ENCODE measurements at places on chromosomes 2 and 18.

GRCh38 chr2:204019572-204020501 lies 83.3 kb downstream of the ICOS start:
- DNase-seq = peak; percentile 14

- no peak for DNase-seq
These were observed 59.2 kb downstream of the GYPC start for GRCh38 chr2:126715111-126715510.

DNA sequence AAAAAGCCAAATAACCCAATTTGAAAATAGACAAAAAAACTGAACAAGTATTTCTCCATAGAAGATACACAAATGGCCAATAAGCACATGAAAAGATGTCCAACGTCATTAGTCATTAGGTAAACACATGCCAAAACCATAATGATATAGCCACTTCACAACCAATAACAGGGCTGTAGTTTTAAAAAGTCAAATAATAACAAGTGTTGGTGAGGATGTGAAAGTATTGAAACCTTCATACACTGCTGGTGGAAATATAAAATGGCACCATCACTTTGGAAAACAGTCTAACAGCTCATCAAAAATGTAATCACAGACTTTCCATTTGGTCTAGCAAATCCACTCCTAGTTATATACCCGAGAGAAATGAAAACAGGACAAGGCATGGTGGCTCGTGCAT lies 144.2 kb upstream of the CYP1B1 start:
- no peak for DNase-seq

DNA sequence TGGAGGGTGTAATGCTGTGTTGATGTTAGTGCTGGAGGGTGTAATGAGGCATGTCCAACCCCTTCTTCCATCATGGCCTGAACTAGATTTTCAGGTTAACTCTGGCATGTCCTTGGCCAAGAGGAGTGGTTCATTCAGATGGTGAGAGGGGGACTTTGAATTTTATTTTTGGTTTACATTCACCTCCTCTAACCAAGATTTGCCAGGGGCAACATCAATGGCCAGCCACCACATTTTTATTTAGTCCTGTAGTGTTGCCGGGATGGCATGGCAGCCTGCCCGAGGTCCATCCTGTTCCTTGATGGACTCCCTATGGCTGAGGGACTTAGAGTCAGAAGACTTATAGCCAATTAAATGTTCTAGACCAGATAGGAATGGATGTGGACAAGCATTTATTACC lies 484.6 kb upstream of the HS6ST1 start:
- no peak for DNase-seq

DNA sequence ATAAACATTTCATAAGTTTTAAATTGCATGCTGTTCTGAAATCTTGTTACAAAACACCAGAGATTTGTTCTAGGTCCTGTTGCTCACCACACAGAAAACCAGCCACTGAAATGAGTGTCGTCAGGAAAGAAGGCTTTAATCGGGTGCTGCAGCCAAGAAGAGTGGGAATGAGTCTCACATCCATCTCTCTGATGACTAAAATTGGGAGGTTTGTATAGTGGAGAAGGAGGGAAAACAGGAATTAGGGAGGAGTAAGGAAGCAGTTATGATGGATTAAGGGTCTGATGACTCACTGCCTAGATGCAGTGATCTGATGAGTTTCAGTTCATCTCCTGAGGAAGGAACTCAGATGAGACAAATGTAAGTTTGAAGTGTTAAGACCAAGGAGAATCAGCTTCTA lies 42.1 kb upstream of the GPR39 start:
- no peak for DNase-seq

DNA sequence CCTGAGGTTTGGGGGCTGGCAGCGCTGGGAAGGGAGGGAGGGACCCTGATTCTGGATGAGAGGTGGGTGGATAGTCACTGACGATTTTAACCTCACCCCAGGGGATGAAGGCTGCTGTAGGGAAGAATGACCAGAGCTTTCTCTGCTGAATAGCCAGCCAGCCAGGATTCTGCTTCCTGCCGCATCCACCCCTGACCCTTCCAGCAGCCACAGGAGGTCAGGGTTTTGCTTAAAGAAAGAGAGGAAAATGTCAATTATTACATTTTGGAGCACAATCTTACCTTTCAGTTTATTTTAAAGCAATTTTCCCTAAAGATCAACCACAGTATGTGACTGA lies 217.7 kb downstream of the GBX2 start:
- no peak for DNase-seq

DNA sequence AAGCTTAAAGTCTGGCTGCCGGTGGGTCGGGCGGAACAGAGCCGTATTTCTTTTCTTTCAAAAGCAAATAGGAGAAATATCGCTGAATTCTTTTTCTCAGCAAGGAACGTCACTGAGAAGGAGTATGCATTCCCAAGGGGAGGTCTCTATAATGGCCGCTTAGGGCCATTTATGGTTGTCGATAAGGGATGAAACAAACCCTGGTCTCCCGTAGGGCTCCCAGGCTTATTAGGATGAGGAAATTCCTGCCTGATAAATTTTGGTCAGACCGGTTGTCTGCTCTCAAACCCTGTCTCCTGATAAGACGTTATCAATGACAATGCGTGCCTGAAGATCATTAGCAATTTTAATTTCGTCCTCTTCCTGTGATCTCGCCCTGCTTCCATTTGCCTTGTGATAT lies 227.7 kb upstream of the ZEB2 start:
- no peak for DNase-seq

DNA sequence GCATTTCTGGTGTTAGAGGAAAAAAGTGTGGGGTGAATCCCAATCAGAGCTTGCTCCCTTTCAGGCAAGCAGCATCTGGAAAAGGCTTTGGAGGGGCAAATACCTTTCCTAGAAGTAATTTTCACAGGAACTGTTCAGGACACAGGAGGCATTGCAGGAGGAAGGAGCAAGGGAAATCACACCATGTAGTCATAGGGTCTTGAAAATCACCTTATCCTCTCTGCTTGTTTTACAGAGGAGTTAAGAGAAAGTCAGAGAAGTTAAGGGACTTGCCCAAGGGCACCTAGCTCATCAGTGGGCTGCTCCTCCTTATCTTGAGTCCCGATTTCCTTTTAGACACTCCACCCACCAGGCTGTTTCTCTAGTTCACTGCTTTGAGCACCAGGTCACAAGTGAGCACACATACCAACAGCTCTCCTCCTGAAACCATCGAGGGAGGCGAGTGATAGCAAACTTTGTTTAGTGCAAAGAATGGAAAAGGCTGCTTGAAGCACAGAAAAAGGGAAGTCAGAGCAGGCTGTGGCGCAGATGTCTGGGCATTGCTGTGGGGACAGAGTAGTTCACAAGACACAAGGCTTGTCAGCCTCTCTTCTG lies 89.2 kb upstream of the CXCR4 start:
- no peak for DNase-seq

DNA sequence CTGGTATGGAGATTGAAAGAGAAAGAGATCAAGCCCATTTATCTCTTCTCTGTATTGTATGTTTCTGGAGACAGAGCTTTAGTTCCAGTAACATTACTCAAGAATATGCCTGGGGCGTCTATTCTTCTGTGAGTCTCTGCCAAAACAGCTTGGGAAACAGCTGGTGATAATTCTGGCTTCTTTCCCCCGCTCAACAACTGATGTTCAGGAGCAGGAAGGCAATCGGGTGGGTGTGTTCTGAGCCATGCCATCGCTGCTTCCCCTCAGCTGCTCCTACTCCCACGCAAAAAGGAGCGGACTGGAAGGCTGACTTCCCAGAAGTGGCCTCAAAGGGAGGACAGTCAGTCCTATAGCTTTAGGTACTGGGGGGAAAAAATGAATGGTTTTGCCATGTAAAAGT lies 695.1 kb downstream of the PLCL1 start:
- no peak for DNase-seq

GRCh38 chr2:140344838-140345237 lies 1564.6 kb upstream of the NXPH2 start:
- DNase-seq = no peak

DNA sequence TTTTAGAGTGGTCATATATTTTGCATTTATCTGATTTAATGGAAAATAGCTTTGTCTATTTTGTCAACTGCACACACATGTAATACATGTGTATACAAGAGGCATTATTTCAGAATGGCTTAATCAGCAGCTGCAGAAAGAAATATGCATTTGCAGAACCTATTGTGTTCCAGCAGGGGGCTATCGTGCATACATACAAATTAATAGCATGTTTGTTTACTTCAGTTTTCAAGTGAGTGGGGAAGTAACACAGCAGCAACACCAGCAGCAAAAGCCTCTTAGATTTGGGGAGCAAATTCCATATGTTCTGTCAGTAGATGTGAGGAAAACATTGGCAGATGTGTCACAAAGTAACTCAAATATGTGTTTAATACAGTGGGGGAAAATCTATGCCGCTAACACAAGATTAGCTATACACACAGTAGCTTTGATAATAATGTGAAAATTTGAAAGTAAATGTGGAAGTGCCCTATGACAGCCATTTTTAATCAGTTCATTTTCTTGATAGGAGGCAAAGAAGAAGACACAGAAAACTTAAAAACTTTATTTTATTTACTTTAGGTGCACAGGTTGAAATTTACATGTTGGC lies 218.1 kb downstream of the WDR7 start:
- DNase-seq = no peak
